Neural progenitor cell (in vitro differentiated cells): ENCODE measurements at places on chromosomes 12 and 14.

DNA sequence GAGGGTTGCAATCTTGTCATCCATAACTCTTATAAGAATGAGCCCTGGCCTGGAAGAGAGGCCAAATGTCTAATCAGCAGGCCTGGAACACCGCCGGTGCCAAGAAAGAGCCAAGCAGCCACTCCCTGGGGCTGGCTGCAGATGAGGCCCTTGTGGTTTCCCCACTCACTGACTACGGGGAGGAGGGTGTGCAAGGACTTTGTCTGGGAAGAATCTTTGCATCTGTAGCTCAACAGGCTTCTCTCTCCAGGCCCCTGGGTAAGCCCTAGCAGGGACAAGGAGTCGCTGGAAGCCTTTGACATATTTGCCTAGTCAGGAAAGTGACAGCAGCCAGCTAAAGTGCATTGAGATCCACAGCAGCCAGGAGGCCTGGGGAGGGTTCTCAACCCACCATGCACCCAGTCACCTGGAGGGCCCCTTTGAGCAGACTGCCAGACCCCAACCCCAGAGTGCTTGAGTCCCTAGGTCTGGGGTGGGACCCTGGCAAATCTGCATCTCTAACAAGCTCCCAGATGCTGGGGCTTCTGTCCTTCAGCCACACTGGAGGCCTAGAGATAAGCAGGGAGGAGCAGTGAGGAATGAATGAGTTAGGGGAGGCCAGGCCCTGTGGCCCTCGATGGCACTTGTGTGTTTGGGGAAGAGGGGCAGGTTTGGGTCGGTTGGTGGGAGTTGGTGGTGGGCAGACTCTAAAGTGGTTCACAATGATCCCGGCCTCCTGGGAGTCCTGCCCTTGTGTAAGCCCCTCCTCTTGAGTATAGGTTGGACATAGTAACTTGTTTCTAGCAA lies 13.9 kb upstream of the LRTM2 start:
- H3K4me1 ChIP-seq = no peaks in the 10 kb centered on the region
- no peaks in the 10 kb centered on the region for H3K36me3 ChIP-seq
- no peak overlapping the region for H3K27ac ChIP-seq
- no peak overlapping the region for H3K4me3 ChIP-seq
- DNase-seq = no peak

DNA sequence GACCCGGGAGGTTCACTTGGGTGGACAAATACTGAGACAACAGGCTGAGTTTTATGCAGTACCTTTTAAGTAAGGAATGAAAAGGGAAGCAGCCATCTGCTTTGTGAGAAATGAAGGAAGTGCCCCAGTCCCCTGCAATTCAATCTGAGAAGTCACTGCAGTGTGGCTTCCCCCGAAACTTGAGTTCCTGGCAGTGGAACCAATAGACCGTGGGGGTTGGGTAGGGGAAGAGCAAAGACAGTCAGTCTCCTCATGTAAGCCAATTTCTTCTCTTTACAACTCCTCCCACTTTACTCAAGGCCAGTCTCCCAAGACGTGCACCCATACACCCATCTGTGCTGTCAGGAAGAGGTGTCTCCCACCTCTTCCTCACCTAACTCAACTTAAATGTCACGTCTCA lies 206.5 kb downstream of the BCAT1 start:
- H3K4me1 ChIP-seq = peaks cover 6% of the 10 kb centered on the region
- no peak overlapping the region for H3K27ac ChIP-seq
- DNase-seq = no peak
- H3K4me3 ChIP-seq = no peak overlapping the region
- H3K27me3 ChIP-seq = no peaks in the 10 kb centered on the region

DNA sequence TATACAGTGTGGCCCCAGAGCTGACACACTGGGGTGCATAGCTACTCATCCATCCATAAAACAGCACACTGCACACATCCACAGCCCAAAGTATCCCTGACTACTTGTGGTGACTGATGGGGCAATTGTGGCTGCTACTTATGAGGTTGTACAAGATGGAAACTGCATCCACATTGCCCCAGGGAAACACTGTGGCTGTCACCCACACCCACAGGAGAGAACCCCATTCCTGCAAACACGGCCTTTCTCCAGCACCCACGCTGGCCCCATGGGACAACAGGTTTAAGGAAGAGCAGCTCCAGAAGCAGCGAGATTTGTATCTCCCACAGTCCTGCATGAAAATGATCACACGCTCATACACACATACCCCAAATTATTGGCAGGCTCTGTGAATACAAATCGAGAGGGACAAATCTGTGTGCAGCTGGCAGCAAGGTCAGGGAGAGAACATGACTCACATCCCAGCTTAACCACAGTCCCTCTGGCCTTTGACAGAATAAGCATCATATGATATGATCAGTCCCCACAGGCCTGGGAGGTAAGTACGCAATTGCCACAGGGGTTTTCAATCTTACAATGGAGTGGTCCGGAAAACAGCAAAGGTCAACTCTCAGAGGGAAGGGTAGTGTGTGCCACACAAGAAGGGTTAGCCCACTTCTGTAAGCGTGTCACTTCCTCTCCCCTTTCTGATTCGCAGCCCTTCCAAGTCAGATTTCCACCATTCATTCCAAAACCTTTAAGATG lies 61.9 kb downstream of the ESR2 start:
- H3K27ac ChIP-seq = no peak overlapping the region
- H3K27me3 ChIP-seq = no peaks in the 10 kb centered on the region
- H3K4me1 ChIP-seq = no peaks in the 10 kb centered on the region
- H3K36me3 ChIP-seq = no peaks in the 10 kb centered on the region
- no peak overlapping the region for H3K4me3 ChIP-seq

DNA sequence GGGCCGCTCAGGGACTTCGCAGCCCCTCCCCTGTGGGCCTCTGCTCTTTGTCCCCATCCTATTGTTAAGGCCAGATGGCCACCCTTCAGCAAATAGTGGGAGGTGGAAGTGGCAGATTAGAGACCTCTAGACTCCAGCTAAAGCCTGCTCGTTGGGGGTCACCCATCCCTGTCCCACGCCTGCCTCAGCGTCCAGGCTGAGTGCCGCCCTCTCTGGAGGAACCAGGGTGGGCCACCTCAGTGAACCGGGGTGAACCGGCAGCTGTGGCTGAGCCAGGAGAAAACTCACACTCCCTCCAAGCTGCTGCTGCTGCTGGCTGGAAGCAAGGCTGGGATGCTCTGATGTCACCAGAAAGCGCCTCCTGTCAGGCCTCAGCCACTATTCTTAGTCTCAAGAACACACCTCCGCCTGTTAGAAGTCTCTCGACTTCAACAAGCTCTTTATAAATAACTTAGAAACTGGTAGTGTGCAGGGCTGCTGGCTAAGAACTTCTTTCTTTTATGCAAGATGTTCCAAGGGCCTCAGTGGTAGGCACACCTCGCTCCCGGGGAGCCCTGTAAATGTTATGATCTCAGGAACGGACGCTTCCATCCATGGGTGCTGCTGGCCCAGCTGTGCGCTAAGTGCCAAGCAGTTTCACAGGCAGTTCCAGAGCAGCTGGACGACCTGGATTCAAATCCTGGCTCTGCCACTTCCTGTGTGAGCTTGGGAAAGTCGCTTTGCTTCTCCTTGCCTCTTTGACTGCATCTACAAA lies 19.8 kb upstream of the TESC start:
- H3K36me3 ChIP-seq = no peaks in the 10 kb centered on the region
- peak; percentile 89 for DNase-seq
- H3K27me3 ChIP-seq = no peaks in the 10 kb centered on the region
- peak overlapping the region; percentile 64 for H3K27ac ChIP-seq
- peaks cover 16% of the 10 kb centered on the region for H3K4me1 ChIP-seq

GRCh38 chr12:14655284-14655683 lies 41.1 kb downstream of the GUCY2C start:
- no peaks in the 10 kb centered on the region for H3K36me3 ChIP-seq
- no peaks in the 10 kb centered on the region for H3K4me1 ChIP-seq
- no peak for DNase-seq

- no peak for DNase-seq
- no peaks in the 10 kb centered on the region for H3K36me3 ChIP-seq
Observed at GRCh38 chr14:79016828-79017505, 846.8 kb downstream of the NRXN3 start.

- no peak overlapping the region for H3K4me3 ChIP-seq
- H3K27ac ChIP-seq = no peak overlapping the region
- peaks cover 26% of the 10 kb centered on the region for H3K36me3 ChIP-seq
- no peaks in the 10 kb centered on the region for H3K4me1 ChIP-seq
- DNase-seq = no peak
Observed at GRCh38 chr14:21419528-21419927, 35.7 kb upstream of the SUPT16H start.

- no peaks in the 10 kb centered on the region for H3K4me1 ChIP-seq
- H3K27me3 ChIP-seq = no peaks in the 10 kb centered on the region
- DNase-seq = no peak
- H3K36me3 ChIP-seq = no peaks in the 10 kb centered on the region
- H3K4me3 ChIP-seq = no peak overlapping the region
- H3K27ac ChIP-seq = no peak overlapping the region
Observed at GRCh38 chr12:2651068-2651965, 143.5 kb upstream of the FKBP4 start.

DNA sequence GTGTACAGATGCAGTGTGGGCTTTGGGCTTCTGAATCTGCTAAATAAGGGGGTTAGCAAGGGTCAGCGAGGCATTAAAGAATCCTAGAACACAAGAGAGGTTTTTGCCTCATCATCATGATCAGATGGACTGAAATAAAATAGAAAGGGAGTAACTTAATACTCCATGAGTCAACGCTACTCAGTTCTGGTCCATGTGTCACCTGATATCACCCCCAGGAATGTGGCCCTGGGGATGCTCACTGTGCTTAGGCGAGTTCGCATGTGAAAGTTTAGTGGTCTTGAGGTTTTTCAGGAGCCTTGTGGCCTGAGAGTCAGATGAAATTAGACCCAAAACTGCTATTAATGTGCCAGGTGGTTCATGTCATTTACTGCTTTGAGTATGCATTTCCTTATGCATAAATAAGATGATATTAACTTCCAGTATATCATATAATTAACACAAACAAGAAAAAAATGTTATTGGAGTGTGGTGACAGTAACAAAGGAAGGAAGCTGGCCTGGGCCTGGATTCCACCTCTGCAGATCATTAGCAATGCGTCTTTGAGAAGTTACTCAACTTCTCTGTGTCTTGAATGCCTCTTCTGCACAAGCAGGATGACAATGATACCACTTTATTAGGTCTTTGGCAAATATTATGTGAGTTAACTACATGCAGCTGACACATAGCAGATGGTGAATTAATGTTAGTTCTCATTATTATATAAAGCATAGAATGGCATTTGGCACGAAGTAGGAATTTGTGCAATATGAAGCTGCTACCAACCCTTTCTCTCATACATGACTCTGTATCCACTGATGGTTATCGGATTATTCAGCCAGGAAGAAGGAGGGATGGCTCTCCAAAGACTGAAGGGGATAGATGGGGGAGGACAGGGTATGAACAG lies 1272.6 kb downstream of the AACS start:
- H3K4me1 ChIP-seq = no peaks in the 10 kb centered on the region
- H3K36me3 ChIP-seq = no peaks in the 10 kb centered on the region
- H3K27me3 ChIP-seq = no peaks in the 10 kb centered on the region
- no peak overlapping the region for H3K4me3 ChIP-seq

- peaks cover 9% of the 10 kb centered on the region for H3K27me3 ChIP-seq
- no peak overlapping the region for H3K27ac ChIP-seq
Observed at GRCh38 chr12:131312793-131313545, 359.3 kb downstream of the ADGRD1 start.

- H3K27me3 ChIP-seq = no peaks in the 10 kb centered on the region
- H3K36me3 ChIP-seq = no peaks in the 10 kb centered on the region
- no peak for DNase-seq
- peaks cover 10% of the 10 kb centered on the region for H3K4me1 ChIP-seq
- no peak overlapping the region for H3K4me3 ChIP-seq
- H3K27ac ChIP-seq = no peak overlapping the region
Observed at GRCh38 chr12:76006028-76006925, 25.3 kb downstream of the PHLDA1 start.

GRCh38 chr12:93127107-93127560 lies 198.0 kb upstream of the EEA1 start:
- H3K27me3 ChIP-seq = no peaks in the 10 kb centered on the region
- DNase-seq = no peak
- H3K36me3 ChIP-seq = no peaks in the 10 kb centered on the region
- H3K4me1 ChIP-seq = no peaks in the 10 kb centered on the region

- DNase-seq = no peak
- H3K36me3 ChIP-seq = no peaks in the 10 kb centered on the region
- H3K27me3 ChIP-seq = no peaks in the 10 kb centered on the region
- H3K4me3 ChIP-seq = no peak overlapping the region
Observed at GRCh38 chr12:30026621-30027234, 243.0 kb upstream of the TMTC1 start.
